ENCODE measurements at places on chromosomes 2 and 18.

- peak; percentile 20 for DNase-seq
Observed at GRCh38 chr2:95345081-95345562, 48.0 kb downstream of the KCNIP3 start.

GRCh38 chr2:186862869-186863709, 14.1 kb upstream of the ZSWIM2 start:
- peak; percentile 23 for DNase-seq

- no peak for DNase-seq
Observed at GRCh38 chr18:32040936-32041335, 22.3 kb downstream of the RNF125 start.

DNA sequence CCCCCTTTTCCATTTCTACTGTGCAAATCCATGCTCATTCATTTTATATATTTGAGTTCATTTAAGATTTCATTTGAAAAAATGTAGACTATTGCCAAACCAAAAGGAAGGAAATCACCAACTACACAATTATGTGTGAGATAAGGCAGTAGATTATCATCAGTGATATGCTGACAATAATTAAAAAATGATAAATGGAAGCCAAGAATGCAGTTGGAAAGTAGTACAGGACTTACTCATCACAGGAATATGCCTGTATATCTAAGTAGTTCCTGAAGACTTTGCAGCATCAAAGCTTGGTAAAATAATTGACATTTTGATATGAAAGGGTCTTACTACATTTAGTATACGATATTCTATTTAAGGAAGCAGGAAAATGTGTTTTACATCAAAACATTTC, 166.1 kb upstream of the OTX1 start:
- no peak for DNase-seq

DNA sequence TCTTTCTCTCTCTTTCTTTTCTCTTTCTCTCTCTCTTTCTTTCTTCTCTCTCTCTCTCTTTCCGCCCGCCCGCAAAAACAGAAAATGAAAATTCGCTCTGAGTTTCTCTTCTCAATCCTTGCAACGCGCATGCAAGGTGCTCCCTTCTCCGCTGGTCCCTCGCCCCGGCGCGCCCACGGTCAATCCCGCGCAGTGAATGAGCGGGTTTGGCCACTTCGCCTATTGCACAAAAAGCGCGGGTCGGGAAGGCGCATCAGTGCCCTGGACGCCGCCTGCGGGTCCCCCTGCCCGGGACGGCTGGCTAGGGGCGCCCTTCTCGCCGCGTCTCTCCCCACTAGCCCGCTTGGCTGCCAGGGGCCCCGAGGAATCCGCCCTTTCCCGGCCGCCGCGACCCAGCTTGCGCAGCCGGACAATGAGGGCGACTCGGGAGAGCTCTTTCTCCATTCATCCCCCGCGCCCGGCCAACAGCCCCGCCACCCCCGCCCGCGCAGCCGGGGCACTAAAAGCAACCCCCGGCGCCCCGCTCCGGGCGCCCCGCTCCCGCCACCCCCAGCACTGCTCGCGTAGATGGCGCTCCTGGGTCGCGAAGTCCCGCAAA, 706 bp downstream of the LAMA1 start:
- DNase-seq = peak; percentile 20

DNA sequence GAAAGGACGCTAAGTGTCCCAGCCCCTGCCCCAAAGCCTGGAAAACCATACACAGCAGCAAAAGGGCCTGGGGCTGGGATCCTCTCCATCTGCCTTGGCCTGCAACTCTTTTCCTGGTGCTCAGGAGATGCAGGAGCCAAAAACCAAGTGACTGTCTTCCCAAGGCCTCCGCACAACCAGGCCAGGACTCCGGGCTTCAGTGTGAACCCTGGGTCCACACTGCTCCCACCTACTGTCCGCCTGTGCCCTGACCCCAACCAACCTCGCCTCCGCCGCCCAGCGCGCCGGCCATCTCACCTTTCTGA, 1.1 kb downstream of the FEV start:
- DNase-seq = no peak

- no peak for DNase-seq
Observed at GRCh38 chr18:2180586-2180985, 390.7 kb downstream of the METTL4 start.

Data from HTR-8/SVneo (cell line).